ENCODE measurements at places on chromosomes 16 and 17.

GRCh38 chr17:65527381-65527780, 34.1 kb downstream of the AXIN2 start:
- no peak for DNase-seq

DNA sequence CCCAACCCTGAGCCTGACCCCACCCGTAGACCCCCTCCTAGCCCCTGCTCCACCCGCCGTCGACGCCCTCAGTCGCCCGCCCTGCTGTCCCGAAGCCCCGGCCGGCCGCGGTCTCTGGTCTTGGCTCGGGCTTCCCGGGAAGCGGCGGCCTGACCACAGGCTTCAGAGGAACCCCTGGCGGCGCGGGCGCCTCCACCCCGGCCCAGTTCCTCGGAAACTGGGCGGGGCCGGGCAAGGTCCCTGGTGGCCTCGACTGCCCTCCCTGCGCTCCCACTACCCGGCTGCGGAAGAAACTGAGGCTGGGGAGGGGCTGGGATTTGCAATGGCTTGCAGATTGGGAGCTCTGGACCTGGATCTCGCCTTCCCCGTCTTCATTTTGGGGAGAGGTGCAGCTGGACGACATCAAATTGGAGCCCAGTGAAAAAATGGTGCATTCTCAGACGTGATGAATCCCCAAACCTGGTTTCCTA, 692 bp upstream of the SOCS1 start:
- peak; percentile 80 for DNase-seq

DNA sequence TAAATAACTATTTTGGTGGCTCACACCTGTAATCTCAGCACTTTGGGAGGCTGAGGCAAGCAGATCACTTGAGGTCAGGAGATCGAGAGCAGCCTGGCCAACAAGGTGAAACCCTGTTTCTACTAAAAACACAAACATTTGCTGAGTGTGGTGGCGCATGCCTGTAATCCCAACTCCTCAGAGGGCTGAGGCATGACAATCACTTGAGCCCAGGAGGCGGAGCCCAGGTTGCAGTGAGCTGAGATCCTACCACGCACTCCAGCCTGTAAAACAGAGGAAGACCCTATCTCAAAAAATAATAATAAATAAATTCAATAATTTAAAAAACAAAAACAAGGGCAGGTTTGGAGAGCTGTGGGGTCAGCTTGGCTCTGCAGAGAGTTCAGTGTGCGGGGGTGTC, 5.7 kb upstream of the SLC4A1 start:
- no peak for DNase-seq

DNA sequence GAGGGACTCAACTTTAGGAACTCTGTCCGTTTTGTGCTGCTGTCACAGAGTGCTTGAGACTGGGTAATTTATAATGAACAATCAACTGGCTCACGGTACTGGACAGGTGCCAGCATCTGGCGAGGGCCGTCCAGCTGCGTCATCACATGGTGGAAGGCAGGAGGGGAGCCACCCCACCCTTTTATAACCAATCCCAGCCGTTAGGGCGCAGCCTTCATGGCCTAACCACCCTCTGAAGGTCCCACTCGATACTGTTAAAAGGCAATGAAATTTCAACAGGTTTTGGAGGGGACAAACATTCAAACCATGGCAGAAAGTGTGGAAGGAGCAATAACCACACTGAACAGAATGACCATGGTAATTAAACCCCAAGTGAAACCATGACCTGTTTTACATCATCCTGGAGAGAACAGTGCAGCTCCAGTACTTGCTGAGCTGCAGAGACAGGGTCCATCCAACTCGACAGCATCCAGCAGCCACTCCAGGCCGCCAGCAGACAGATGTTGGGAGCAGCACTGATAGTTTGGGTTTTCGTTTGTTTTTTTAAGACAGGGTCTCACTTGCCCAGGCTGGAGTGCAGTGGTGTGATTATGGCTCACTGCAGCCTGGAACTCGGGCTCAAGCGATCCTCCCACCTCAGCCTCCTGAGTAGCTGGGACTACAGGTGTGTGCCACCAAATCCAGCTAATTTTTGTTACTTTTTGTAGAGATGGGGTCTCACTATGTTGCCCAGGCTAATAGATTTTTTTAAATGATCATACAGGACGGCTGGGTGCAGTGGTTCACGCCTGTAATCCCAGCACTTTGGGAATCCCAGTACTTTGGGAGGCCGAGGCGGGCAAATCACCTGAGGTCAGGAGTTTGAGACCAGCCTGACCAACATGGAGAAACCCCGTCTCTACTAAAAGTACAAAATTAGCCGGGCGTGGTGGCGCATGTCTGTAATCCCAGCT, 11.0 kb downstream of the CHMP6 start:
- no peak for DNase-seq

DNA sequence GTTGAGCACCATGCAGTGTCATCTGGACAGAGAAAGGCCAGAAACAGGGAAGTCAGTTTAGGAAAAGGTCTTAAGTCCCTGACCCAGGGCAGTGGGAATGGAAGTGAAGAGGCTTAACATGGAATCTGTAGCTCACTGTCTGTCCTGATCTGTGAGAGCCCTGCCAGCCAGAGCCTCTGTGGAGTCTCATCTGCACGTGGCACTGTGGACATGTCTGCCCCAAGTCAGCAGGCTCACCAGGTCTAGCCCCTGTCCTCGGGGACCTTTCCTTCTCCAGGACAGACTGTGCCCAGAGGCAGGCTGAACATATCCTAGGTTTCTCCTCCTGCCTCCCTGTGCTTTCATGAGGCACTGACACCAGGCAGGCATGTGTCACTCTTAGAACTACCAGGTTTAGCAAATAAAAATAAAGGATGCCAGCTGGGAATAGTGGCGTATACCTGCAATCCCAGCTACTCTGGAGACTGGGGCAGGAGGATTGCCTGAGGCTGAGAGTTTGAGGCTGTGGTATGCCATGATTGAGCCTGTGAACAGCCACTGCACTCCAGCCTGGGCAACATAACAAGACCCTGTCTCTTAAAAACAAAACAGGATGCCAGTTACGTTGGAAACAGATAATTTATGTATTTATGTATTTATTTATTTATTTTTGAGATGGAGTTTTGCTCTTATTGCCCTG, 22.4 kb downstream of the UNK start:
- DNase-seq, result no peak

DNA sequence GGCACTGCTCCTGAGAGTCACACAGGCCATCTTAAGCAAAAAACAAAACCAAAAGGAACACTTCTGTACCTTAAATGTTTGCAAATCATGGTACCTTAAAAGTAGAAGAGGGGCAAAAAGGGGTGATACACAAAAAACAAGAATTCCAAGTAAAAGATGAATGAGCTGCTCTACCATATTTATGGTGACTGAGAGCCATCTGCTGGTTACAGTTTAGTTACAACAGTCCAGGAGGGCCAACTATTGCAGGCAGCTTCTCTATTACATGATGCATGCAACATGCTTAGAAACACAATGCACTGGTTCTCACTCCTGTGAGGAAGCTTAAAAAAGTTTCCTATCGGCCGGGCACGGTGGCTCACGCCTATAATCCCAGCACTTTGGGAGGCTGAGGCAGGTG, 53.5 kb downstream of the STX8 start:
- DNase-seq, result peak; percentile 32

DNA sequence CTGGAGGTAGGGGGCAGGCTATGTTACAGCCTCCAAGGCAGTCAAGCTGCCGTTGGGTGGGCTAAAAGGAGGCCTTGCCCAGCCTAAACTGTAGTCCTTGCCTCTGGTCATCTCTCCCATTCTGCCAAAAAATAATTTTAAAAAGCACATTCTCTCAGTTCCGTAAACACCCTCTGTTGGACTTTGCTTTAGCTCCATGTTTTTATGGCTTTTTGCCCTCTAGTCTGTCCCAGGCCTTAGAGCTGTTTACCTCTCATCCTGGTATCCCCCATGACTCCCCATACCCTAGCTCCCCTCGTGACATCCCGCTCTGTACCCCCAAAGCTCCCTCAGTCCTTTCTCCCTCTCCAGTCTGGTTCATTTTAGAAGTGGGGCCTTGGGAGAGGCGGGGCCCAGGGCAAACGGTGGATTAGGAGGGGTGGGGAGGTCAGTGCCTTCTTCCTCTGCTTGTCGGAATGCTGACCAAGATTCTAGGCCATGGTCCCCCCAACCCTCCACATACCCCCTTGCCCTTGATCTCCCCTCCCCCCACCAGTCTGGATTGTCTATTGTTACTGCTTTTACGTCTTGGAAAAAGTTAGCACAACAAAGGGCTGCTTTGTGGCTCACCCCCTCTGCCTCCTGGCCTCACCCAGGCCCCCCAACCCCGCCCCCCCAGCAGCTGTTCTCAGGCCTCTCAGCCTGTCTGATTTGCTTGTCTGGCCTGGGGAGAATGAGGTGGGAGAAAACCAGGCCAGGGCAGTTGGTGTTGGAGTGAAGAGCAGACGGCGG, 18.4 kb downstream of the GJD3 start:
- DNase-seq, result peak; percentile 78

DNA sequence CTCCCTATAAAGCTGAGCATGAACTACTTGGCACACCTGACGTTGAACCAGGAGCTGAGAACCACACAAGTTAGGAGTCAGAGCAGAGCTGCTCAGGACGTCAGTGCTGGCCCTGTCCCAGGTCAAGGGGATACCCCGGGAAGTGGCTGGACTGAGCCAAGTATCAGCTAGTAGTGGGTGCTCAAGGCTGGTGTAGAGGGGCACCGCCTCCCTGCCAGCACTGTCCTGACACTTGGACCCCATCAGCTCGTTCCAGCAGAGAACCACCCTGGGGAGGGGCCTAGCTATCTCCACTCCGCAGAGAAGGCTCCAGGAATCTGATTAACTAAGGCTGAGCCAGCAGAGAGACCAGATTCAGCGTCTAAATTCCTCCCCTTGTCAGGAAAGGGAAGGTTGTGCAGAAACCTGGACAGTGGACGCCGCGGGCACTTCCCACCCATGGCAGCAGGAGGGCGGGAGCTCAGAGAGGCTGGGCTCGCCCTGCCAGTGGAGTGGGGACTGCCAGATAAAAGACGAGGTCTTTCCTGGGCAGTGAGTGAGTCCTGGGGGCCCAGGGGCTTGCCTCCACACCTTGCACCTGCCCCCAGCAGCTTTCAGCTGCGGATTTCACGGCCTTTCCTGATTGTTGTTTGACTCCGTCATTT, 21.0 kb downstream of the C16orf90 start:
- DNase-seq, result no peak

All from femur (tissue), 1 donor.